GM19239 (cell line): ENCODE measurements at places on chromosomes 1 and 21.

DNA sequence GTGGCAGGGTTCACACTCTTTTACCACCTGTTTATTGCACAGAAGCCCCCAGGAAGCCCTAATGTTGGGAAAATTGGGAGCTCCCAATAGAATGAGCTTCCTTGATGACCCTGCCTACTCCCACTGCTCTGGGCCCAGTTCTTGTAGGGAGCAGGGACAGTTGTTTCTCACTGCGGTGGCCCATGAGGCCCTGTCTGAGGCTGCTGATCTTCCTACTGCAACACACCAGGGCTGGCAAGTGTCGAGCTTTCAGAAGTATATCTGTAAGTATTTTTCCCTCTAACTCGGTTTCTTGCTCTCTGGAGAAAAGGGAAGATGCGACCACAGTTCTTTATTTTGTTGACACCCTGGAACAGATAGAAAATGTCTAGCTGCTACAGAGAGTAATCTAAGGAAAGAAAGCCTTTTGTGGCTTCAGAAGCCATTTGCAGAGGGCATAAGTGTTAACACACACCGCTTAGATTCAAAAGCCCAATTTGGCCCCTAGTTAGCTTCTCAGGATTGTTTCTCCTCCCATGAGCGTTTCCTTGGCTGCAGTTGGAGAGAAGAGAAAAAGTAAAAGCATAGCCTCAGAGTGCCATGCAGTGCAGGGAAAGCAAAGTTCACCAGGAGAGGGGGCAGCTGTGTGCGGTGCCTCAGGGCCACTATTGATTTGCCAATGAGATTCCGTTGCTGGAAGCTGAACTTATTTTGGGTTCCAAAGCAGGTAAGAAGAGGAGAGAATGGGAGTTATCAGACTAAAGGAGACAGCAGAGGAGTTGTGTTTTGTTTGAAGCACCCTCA is 102.6 kb downstream of the SELENOF start:
- DNase-seq, result no peak

DNA sequence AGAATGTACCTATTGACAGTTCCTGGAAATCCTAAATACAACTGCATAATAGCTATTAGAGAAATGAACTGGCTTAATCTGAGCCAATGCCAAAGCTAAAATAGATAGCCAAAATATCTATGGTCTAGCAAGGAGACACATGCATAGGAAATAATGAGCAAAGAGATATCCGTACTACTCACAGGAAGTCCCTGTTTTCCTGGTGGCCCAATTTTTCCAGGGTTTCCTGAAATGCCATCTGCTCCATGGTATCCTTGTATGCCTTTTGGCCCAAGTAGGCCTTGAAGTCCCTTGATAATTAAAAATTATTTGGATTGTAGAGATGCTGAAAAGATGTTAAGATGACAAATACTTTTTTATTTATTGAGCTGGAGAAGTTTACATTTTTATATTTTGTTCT is 108.4 kb upstream of the ZNHIT6 start:
- DNase-seq, result no peak

DNA sequence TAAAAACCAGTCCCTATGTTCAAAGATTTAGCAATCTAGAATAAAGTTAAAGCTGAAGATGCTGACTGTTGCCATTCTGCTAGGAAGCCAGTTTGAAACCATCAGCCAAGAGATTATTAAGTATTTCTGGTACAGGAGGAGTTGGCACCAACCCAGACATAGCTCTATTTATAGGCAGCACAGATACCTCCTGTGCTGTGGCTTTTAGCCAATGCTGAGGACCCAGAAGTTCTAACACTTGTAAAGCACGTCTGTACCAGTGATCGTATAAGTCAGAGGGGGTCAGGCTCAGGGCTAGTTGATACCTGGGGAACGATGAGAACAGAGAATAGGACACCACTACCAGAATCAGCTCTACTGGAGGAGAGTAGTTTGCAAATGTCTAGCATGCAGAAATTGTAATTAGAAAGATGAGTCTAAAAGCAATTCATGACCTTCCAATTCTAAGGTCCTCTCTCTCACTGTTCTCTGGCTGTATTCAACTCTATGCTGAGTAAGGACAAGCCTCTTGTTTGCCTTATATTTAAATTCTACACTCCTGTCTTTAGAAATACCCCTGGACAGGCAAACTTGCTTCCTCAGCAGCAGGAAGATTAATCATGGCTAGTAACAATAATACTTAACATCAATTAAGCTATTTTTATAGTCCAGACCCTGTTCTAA is 96.8 kb upstream of the PALMD start:
- DNase-seq, result no peak

DNA sequence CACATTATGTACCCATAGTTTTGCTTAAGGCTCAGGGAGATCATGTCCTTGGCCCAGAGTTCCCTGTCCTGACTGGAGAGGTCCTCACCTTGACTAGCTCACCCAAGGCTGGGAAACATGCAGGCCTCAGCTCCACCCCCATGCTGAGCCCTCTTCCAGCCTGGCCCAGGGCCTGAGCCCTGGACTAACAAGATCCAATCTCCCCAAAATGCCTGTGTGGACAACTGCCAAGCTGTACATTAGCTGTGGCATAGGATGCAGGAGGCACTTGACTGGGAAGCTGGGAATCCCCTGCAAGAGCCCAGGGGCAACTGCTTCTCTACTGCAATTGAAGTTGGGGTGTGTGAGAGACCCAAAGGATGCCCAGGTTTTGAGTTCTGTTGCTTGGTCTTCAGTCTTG is 2.1 kb downstream of the LINGO4 start:
- DNase-seq, result no peak

DNA sequence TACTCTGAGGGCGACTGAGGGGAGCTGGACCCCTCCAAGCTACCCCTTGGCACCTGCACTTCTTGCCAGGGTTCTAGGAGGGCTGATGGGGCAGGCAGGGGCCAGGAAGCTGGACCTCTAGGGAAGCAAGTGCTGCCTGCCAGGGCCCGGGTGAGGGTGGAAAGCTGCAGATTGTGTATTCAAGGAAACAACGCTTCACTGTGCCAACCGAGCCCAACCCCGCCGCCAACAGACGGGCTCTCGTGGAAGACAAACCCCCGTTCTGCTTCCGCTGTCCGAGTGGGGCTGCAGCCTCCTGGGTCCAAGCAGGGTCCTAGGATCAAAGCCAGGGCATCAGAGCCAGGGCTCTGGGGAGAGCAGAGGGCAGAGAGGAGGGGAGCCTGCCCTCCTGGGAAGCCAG is 3.2 kb downstream of the EFHD2 start:
- DNase-seq, result no peak

GRCh38 chr1:86965827-86966182 is 51.4 kb downstream of the HS2ST1 start:
- DNase-seq, result peak; percentile 7

GRCh38 chr1:90319918-90320317 is 325.0 kb downstream of the ZNF326 start:
- DNase-seq, result no peak

GRCh38 chr21:44466351-44466954 is 11.1 kb downstream of the LRRC3 start:
- no peak for DNase-seq

DNA sequence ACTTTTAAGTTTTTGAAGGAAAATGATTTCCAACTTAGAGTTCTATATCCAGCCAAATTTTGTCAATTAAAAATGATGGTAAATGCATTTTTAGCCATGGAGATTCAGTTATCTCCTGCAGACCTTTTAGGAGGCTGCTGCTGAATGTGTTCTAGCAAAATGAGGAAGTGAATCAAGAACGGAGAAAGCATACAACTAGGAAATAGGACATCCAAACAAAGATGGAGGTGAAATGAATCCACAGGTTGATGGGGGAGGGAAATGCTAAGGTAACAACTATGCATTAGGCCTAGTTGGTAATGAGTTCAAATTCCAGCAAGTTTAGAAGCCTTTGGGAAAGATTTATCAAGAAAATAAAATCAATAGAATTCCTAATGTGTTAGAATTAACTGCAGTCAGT is 80.5 kb downstream of the FNBP1L start:
- no peak for DNase-seq

- DNase-seq, result no peak
These were observed 371.6 kb downstream of the PRDM2 start for GRCh38 chr1:14071581-14071980.

DNA sequence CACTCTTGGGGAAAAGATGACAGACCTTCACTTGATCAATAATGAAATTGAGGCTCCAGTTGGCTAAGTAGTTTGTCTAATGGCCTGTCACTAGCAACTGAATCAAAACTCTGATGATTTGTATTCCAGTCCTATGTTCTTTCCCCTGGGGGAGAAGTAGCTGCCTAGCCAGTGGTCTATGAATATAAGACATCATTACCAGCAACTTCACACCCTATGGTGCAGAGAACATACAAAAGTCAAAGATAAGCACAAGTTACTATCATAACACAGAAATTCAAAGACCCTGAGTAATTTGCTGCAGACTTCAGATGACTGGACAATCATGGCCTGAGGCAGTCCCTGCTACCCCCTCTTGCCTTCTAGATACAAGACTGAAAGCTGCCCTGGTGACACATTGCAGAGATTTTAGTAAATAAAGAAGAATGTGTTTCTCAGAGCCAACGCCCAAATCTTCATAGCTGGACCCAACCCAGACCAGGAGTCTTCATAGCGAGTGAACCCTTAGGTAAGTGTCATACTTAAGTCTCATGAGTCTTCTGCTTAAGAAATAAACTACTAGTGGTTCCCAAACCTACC is 993 bp downstream of the PDZK1 start:
- DNase-seq, result no peak
